Panc1 (cell line): ENCODE measurements at places on chromosomes 13 and 19.

GRCh38 chr13:54852831-54853230 lies 1824.2 kb downstream of the OLFM4 start:
- DNase-seq = no peak

GRCh38 chr19:3914199-3914598 lies 18.7 kb upstream of the NMRK2 start:
- no peak for DNase-seq

GRCh38 chr13:34867590-34867989 lies 74.5 kb upstream of the NBEA start:
- no peak for DNase-seq

GRCh38 chr13:36770741-36771140 lies 48.3 kb upstream of the RFXAP start:
- no peak for DNase-seq

- DNase-seq = no peak
These were observed 183.1 kb downstream of the LHFPL6 start for GRCh38 chr13:39419876-39420275.

GRCh38 chr13:35925669-35926068 lies 205.5 kb downstream of the DCLK1 start:
- DNase-seq = no peak

DNA sequence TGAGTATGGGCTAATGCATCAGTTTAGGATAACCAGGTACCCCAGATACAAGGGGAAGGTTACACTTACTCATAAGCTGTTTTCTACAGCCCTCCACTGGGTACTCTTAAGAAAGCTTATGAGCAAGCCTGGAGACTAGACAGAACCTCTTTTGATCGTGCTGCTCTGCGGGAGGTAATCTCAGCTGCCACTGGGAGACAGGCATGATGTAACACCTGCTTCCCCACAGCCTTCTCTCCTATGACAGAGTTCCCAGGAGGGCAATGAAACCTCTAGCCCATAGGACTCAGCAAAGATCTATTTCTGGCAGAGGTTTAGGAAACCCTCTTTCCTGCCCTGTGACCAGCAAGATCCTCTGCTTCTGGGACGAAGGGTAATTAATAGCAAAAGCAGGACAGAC lies 65.6 kb downstream of the WASF3 start:
- DNase-seq = no peak

DNA sequence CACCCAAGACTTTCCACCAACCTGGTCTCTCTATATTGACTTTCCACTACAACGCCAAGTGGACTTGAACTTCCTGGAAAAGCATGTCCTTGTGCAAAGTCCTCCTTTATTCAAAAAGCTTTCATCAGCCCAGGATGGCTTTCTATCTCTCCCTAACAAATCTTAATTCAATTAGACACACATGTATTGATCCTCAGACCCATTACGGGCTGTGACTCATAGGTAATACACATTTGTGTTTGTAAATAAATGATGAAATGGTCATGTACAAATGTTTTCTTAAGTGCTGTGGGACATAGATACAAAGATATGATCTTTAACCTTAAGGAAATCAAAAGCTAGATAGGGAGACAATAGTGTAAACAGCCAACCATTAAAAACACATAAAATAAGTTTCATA lies 1189.7 kb downstream of the EFNB2 start:
- DNase-seq = no peak

DNA sequence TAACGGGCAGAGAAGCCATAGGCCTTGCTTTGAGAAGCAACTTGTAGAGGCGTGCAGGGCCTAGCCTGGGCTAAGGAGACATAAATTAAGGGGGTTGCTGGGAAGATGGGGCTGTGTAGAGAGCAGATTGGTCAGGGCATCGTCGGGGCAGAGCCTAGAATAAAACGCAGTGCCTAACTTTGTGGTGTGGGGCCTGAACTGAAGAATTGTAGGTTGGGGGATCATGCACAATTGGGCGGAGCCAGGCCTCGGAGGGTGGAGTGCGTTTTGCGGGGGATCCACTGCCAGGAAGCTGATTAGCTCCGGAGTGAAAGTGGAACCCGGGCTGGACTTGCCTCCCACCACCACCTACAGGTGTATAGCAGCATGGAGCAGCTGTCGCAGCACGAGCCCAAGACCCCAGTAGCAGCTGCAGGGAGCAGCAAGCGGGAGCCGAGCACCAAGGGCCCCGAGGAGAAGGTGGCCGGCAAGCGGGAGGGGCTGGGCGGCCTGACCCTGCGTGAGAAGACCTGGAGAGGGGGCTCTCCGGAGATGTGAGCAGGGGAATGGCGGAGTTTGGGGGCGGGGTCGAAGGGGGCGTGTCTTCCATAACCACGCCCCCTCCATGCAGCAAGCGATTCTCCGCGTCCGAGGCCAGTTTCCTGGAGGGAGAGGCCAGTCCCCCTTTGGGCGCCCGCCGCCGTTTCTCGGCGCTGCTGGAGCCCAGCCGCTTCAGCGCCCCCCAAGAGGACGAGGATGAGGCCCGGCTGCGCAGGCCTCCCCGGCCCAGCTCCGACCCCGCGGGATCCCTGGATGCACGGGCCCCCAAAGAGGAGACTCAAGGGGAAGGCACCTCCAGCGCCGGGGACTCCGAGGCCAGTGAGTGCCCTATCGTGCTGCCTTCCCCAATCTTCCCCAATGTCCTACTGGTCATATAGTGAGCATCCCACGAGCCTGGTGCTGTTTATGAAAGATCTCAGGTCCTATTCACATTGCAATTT lies 13.8 kb downstream of the DNASE2 start:
- no peak for DNase-seq

DNA sequence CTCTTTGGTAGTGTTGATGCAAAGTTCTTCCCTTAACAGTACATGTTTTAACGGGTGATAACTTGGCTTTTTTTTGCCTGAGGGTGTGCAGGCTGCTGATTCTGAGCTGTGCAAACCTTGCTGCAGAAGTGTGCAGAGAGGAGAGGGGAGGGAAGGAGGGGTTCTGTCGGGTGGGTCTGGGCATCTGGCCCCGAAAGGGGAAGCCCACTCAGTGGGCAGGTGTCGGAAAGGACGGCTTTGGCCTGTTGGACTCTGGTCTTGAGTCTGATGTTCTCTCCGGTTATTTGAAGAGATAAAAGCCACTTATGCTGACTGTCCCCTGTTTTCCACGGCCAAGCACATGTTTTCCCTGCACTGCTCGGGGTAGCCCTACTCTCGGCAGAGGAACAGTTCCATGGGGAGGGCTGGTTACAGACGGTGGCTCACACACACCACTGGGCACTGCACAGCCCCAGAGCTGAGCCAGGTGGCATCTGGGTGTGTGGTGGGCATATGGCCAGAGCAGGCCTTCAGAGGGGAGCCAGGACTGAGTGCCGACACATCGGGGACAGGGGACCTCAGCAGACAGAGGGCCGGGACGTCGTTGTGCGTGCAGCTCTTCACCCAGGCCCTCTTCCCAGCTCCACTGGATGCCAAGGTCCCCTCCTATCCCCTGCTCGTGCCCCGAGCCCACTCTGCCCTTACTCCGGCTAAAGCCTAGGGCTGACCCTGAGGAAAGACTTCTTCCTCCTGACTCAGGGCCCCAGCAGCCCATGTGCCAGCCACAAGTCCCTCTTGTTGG lies 93.2 kb downstream of the TEX29 start:
- DNase-seq = no peak

GRCh38 chr13:23570921-23571315 lies 706 bp downstream of the TNFRSF19 start:
- DNase-seq = no peak

GRCh38 chr19:53467485-53468262 lies at the start of gene ZNF813:
ZNF813 (plus strand) TSS chr19:53467733; CDS start chr19:53483823, 16,090 bp downstream.
- peak; percentile 56 for DNase-seq

DNA sequence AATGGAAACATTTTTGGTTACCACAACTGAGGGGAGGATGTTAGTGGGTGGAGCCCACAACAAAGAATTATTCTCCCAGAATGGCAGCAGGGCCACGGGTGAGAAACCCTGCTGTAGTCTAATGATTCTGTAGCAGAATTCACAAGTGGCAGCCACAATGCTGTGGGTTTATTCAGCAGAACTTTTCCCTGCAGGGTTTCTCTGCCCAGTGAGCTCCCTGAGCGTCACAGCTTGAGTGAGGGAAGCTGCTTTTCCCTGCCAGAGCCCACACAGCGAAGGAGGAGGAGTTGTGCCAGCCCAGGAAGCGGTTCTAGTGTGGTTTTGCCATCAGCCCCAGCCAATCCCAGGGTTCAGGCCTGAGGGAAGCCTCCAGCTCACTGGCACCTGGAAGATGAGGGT lies 4.4 kb downstream of the ATP12A start:
- no peak for DNase-seq

GRCh38 chr13:30033681-30034457 lies 183.5 kb upstream of the UBL3 start:
- DNase-seq = no peak

DNA sequence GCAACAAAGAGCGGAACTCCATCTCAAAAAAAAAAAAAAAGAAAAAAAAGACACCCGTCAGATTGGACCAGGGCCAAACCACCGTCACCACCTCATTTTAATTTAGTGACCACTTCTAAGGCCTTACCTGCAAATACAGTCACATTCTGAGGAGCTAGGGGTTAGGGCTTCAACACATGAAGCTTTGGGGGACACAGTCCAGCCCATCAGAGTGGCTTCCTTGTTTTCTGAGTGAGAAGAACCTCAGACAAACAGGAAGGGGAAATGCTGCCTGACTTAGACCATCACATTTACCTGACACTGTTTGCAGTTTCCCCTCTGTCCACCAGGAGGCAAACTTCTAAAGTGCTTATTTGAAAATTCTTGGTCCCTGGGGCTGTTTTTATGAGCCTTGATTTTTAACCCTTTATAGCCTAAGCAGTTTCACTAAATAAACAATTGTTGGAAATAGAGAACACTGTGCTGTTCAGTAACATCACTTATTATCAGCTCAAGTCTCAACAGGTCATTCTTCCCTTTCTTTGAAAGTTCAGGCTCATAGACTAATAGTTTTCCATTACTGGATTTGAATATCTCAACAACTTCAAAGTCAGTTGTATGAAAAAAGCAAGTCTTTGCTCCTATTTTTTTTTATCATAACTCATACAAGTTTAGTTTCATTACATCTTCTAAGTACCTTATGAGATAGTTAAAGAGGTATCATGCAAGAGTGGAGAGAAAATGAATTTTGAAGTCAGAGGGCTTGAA lies 74.9 kb upstream of the WASF3 start:
- peak; percentile 51 for DNase-seq

DNA sequence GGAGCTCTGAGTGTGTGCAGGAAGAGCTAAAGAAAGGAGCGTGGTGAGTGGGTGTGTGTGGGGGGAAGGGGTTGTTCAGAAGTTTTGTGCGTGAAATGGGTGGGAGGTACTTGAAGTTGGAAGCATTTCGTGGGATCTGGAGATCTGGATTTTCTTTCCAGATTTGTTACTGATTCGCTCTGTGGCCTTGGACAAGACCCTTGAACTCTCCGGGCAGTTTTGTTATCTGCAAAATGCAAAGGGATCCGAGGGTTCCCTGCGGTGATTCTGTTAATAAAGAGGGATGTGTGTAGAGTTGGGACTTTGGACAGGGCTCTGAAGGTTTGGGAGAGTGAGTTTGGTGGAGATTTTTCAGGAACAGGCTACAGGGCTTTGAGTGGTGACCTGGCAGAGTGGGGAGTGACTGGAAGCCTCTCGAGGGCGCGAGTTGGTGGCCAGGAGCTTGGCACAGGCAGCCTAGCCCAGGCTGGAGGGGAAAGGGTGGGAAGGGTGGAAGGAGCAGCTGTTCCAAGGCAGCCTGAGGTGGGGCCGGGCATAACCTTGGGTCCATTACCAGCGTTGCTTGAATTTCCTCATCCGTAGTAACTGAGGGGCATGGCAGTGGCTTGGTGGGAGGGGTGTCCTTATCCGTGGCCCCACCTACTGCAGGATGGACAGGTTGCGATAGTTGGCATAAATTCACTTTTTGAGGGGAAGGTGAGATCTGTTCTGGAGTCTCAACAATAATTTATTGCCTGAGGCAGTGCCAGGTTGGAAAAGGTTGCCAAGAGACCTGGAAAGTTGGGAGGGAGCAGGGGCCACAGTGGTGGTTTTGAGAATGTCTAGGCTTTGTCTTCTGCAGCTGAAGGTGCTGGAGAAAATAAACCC lies 2.1 kb downstream of the ACTN4 start:
- no peak for DNase-seq

- DNase-seq = no peak
These were observed 15.5 kb downstream of the STX10 start for GRCh38 chr19:13134626-13135025.

DNA sequence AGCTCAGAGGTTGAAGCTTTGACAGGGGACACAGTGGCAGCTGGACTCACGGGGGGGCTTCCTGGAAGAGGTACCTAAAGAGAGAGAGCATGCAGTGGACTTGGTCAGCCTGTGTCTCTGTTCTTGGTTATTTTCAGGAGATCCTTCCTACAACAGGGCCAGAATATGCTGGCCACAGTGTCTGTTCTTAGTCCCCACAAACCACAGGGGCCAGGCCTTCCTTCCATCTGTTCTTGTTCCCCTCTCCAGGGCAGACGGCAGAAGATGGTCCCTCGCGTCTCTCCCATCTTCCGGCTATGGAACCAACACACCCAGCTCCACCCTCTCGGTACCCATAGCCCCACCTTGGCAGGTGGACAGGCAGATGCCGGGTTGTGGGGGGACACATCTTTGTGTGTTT lies 24.8 kb downstream of the MAST3 start:
- no peak for DNase-seq

- no peak for DNase-seq
These were observed 442 bp downstream of the REXO1 start for GRCh38 chr19:1847684-1848398.

- DNase-seq = no peak
These were observed 2041.4 kb downstream of the PCDH9 start for GRCh38 chr13:65188721-65189120.

- no peak for DNase-seq
These were observed 172.8 kb downstream of the KATNAL1 start for GRCh38 chr13:30134578-30134977.

DNA sequence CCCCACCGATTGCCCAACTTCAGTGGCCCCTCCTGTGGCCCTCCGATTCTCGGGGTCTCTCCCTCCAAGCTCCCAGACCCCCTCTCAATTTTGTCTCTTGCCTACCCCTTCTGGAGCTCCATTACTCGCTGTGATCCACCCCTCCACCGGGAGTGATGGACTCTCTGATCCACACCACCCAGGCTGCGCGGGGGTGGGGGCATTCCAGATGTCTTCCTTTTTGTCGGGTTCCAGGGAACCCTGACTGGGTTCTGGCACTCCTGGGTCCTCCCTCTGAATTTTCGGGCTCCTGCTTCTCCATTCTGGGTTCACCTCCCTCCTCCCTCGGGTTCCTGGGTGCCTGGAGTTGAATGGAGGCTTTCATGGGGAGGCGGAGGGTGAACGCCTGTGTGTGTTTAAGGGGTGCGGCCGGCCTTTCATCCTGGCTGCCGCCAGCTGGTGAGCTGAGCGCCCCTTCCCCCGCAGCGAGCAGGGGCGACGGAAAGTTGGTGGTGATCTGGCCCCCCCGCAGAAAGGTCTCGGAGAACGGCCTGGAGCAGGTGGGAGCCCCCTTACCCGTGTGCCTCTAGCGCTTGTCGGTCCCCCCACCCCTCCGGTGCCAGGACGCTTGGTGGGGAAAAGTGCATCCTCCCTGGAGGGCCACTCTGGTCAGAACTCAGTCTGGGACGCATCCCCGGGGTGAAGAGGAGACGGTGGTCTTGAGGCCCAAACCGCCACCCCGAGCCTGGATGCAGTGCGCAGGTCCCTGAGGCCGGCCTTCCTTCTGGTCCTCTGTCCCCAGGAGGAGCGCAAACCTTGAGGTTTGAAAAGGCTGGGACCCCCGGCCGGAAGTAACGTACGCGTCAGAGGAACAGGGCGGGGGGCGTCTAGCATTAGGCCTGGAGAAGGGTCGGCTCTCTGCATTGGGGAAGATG lies 1.6 kb downstream of the MISP3 start:
- no peak for DNase-seq
